Mucosa of gallbladder (tissue), 1 donor: ENCODE measurements at places on chromosomes 12 and 14.

DNA sequence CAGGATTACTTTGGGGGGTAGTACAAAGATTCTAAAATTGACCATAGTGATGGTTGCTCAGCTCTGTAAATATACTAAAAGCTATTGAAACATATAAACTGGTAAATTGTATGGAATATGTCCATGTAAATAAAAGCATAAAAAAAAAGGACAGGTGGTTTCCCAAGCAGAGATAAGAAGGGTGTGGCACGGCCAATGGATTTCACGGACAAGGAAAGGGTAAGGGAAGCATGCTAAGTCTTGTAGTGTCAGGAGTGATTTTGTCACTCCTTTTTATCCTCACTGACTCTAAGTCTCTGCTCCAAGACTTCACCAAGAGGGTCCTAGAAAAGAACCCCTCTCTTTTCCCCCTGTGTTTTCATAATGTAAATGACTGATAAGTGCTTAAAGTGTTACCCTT, 229.2 kb downstream of the SPTSSA start:
- no peak for DNase-seq

GRCh38 chr12:66387117-66387516, 84.8 kb downstream of the HELB start:
- no peak for DNase-seq

DNA sequence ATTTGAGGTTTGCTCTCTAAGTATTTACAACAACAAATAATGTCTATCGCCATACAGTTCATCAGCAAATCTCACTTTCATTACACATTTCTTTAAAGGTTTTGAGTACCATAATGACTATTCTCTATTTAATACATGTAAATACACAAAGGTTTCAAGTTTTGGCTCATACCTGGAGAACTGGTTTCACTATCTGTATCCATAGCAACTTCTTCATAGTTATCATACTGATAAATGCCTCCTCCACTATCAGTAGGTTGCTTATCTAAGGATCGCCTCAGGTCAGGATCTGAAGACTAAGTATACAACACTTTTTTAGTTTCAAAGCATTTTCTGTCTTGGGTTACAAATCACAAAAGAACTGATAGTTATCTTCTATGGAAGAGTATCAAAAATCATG, 21.4 kb downstream of the ZFC3H1 start:
- DNase-seq: no peak

GRCh38 chr14:33686218-33686617, 264.7 kb downstream of the EGLN3 start:
- DNase-seq: no peak

DNA sequence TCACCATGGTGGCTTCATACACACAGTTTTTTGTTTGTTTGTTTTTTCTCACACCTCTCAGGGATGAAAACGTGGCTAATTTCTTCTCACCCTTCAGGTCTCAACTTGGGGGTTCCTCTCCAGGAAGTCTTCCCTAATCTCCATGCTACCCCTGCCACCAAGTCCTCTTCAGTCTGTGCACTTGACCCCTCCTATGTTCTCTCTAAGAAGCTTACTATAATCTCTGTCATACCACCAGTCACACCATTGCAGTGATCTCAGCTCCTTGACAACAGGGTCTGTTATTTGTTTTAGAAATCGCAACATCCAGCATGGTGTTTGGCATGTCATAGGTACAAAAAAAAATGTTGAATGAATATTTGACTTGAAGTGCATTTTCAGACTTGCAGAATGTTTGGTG, 83.4 kb downstream of the PRORP start:
- DNase-seq: no peak

- DNase-seq: no peak
These were observed 960 bp upstream of the LRFN5 start for GRCh38 chr14:41605550-41606281.

GRCh38 chr12:26318661-26319068, 123.3 kb downstream of the SSPN start:
- DNase-seq: peak; percentile 63

DNA sequence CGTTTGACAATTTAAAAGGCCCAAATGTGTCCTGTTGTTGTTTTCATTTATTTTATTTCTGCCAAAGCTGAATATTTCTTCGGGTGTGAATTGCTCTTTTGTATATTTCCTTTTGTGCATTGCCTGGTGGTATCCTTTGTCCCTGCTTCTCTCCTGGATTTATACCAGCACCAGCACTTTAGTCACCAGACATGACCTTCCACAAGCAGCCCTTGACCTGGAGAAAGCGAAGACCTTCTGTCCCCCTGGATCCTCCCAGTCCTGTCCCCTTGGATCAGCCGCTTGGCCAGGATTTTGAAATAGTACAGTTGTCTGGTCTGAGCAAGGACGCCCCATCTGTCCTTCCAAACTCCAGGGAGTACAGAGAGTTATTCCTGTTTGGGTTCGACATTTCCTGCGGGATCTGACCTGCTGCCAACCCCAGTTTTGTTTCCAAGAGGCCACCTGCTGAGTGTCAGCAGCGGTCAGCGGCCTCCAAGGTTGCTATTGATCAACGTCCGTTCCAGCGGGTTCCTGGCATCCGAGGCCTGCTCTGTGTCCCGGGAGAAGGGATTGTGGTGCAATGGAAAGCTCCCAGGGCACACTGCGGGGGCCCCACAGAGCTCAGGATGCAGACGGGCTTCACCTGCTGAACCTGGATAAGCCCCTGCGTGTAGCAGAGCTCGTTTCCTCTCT, 45.1 kb upstream of the CHGA start:
- DNase-seq: peak; percentile 83

DNA sequence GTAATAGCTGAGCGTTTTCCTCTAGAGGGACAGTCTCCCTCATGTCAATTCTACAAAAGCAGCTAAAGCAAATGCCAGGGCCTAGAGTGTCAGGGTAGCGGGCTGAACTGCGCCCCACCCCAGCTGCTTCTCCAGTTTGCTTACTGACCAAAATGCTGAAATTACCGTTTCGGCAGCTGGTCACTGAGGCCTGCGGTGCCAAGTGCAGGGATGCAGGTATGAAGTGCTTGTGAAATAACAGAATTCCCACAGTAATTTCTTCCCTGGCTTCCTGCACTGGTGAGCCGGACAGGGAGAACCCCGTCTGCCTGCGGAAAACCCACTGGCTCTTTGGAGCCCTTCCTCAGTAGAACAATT, 19.1 kb downstream of the PSMC1 start:
- no peak for DNase-seq

DNA sequence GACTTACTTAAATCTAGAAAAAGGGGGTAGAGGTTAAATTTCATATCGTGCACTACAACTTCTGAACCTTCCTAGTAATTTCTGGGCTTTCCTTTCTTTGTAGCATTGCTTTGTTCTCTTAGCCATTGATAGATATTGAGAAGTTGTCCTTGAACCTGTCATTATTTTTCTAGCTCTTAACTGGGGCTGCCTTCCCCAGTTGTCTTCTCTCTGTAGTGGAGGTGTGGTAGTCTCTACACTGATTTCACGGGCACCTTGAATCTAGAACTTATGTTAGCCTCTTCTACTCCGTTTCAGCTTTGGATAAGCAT, 504.0 kb downstream of the PCNX1 start:
- DNase-seq: no peak

DNA sequence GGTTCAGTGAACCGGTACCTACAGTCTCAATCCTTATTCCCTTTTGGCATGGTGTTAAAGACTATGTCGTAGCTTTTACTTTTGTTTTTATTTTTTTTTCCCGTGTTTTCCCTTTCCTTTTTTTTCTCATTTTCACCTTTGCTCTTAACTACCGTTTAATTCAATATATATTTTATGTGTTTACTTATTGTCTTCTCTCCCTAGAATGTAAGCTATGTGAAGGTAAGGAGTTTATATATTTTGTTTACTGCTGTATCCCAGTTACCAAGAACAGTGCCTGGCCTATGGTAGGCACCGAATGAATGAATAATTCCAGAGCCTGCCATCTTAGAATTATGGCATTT, 261 bp upstream of the MLH3 start:
- DNase-seq: no peak

DNA sequence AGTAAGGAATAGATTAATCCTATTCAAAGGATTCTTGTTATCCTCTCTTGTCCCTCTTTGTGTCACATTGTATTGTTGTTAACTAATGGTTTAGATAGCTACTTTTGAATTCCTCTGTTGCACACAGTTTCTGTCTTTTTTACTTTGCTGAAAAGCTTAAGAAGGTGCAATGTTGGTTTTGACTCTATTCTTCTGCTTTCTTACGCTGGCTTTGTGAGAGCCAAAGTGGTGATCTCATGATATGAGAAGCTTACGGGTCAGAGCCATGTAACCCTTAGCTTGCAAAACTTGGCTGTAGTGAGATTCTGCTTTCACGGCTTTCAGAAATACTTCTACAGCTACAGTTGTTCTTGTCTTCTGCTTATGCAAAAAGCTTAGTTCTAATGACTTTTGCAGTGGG, 239.7 kb downstream of the TRHDE start:
- DNase-seq: no peak

- DNase-seq: no peak
These were observed 16.3 kb upstream of the MYO1H start for GRCh38 chr12:109331301-109331952.

DNA sequence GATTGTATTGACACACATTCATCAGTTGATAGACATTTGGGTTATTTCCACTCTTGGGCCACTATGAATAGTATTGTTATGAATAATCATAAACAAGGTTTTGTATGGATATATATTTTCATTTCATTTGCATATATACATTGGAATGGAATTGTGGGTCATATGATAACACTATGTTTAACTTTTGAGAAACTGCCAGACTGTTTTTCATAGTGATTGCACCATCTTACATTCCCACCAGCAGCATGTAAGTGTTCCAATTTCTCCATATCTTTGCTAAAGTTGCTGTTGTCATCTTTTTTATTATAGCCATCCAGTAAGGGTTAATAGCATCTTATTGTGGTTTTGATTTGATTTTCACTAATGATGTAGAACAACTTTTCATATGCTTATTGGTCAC, 198.5 kb upstream of the PPFIA2 start:
- DNase-seq: no peak

GRCh38 chr12:25130741-25131188, 64.2 kb downstream of the DNAI7 start:
- DNase-seq: no peak

DNA sequence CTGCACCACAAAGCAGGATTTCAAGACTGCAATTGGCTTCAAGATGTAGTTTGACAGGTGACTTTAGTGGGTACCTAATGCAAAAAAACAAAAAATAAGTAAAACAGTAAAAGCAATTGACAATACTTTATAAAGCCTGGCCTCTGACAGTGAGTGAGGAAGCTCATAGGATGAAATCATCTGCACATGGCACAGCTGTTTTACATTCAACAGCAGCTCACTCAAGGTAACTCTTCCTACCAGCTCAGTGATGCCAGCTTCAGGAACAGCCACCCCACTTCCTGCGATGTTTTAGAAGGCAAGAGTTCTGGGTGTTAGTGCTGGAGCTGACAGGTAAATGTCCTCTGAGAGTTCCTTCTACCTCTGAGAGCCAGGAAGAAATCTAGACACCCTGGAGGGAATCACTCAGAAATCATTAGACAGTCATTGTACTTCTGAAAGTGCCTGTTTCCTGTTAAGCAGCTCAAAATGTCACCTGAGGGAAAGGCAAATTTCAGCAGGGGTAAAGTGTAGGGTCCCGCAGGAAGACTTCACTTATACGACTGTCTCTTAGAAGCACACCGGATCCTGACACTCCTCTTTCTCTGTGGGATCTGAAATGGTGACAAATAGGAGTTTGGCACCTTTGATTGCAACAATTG, 99.9 kb downstream of the FOXN3 start:
- DNase-seq: no peak

DNA sequence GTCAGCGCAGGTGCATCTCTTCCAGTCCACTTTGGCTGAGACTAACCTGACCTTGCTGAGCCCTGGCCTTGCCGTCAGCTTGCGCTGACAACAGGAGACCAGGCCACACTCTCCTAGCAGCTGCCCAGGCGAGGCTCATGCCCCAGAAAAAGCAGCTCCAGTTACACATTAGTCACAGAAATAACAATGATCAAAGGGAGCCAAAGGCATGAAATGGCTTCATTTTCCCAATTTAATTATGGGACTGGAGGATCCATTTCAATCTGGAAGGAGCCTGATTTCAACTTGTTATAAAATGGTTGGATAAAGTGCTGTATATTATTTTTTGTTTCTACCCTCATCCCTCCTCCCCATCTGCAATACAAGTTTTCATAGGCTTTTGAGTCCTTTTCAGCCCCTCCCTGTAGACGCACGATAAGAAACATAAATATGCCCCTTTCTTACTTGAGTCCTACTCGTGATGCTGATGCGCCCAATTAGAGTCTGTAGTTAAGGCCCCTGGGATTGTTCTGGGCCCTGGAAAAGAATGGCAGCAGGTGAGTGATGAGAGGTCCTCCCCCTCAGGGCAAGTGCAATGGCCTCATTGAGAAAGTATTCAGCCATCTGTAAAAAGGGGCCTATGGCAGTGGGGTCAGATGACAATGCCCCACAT, 376.0 kb downstream of the C12orf75 start:
- DNase-seq: no peak

DNA sequence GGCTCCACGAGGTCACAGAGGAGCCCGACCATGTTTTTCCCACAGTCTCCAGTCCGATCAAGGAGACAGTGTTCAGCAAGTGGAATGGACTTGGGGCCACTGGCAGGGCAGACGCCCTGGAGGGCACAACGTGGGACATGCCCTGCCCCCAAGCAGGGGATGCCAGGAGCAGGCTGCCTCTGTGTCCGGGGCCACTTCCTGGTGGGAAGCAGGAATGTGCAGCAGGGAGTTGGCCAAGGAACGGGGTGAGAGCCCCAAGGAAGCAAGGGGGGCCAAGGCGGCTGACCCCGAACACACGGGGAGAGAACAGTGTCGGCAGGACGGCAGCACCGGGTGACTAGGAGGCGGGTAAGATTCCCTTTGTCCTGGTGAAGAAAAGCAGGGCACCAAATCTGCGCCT, 92.6 kb downstream of the CHGA start:
- DNase-seq: no peak

DNA sequence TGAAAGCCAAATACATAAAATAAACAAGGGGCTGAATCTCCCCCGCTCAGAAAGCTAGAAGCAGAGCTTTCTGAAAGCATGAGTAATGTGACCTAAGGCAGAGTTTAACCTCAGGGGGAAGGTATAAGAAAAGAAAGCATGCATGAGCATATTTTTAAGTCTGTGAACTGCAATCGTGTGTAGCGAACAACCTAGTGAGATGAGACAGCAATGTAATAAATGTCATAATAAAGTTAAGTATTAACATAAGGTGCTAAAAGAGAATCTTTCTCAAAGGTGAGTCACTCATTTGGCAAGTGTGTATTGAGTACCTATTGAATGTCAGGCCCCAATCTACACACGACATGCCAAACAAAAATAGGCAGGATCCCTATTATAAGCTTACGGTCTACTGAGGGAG, 14.2 kb upstream of the WDR20 start:
- DNase-seq: no peak

DNA sequence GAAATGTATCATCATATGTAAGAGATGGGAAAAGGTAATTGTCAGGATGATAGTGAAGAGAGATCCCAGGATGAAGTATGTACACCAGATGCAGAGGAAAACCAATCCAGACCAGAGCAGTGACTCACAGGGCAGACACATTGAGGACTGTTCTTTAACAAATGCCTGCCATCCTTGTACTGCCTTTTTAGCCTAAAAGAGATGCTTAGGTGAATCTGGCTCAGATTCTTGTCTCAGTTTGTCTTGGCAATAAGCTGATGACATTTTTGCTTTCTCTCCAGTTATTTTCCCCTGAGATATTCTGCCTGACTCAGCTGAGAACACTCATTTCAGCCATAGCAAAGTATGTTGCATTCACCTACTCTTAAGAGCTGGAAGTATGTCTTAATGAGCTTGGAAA, 405.3 kb upstream of the USP15 start:
- no peak for DNase-seq

- DNase-seq: no peak
These were observed 188.8 kb downstream of the TTC7B start for GRCh38 chr14:90627478-90627877.

GRCh38 chr12:50739611-50740010, 24.3 kb upstream of the ATF1 start:
- no peak for DNase-seq
